ENCODE measurements at places on chromosomes 12 and 14.

DNA sequence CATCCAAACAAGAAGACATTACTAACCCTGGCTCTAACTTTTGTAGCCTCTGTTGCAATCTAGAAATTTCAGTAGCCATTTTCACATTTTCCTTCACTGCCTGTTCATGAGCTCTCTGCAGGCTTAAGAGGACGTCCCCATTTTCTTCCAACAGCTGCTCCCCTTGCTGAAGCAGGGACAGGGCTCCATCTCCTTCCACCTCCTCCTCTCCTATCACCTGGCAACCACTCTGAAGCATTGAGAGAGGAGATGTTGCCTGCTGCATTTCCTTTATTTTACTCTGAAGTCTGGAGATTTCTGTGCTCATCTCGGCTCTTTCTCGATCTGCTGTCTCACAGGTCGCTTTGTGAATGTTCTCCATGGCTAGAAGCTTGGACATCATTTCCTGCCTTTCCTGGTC lies 73.3 kb downstream of the NIN start:
- DNase-seq: no peak

GRCh38 chr14:30118992-30119640 lies 191.5 kb upstream of the PRKD1 start:
- no peak for DNase-seq

DNA sequence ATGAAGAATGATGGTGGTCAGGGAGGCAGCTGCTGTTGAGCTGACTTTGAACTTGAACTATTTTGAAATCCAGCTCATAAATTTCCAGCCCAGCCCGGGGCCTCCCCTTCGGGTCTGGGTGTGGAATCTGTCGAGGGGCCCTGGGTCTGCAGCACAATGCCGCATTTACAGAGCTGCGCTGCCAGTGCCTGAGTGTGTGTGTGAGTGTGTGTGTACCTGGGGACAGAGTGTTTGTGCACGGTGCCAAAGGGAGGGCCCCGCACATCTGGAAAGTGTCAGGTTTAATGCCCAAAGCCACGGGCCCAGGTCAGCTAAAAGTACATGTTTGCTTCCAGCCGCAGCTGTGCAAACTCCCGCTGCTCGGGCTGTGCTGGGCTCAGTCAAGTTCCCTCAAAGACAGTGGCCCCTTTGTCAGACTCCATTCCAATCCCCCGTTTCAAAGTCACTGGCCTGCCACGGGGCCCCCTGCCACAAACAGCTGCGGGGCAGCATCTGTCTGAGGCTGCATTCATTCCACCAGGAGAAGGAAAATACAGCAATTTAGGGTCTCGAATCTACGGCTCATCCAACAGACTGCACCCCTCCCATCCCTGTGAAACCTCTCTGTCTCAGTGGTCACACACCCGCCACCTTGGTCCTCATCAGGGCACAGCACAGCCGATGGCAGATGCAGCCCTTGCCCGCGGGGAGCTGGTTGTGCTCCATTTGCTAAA lies 16.3 kb upstream of the RFLNA start:
- DNase-seq: no peak

DNA sequence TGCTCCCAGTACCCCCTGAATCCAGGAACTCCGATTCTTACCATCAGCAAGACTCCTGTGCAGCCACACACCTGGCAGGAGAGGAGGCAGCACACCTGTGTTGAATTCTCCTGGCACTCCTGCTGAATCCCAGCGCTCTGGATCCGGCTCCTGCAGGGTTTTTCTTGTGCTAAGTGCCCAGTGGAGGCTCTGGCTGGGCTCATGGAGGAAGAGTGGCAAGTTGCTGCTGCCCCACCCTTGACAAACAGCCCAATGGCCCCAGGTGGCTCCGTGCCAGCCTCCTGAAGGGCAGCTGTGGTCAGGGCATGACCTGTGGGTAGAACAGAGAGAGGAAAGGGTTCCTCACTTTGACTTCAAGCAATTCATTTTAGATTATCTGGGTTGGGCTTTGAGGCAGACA lies 20.0 kb downstream of the CRACR2A start:
- no peak for DNase-seq

- no peak for DNase-seq
Observed at GRCh38 chr12:130523863-130524614, 186.4 kb downstream of the PIWIL1 start.

GRCh38 chr12:32765906-32766305 lies 10.2 kb upstream of the YARS2 start:
- DNase-seq: no peak

- DNase-seq: no peak
Observed at GRCh38 chr12:8031872-8032241, 659 bp upstream of the FOXJ2 start.

GRCh38 chr12:27551172-27551840 lies 27.3 kb downstream of the PPFIBP1 start:
- no peak for DNase-seq

- DNase-seq: no peak
Observed at GRCh38 chr14:50656776-50657175, 11.3 kb downstream of the SAV1 start.

GRCh38 chr14:68551045-68551683 lies 241.7 kb downstream of the ZFP36L1 start:
- DNase-seq: no peak

- DNase-seq: no peak
Observed at GRCh38 chr14:36438883-36439282, 81.1 kb downstream of the NKX2-1 start.

DNA sequence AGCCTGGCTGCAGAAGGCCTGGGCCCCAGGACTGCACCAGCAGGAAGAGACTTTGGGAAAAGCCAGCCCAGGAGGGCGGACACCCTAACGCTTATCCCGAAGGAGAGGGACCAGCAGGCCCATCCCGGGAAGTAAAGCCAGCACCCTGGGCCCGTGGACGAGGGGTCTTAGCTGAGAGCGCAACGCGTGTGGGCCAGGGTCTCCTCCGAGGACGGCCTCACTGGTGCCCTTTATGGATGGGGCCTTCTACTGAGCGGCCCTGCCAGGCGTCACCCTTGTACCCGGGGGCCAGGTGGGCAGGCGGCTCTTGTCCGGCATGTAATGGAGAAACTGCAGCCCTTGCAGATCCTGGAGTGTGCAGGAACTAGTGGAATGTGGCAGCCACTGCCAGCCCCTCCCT lies 14.1 kb downstream of the TEDC1 start:
- DNase-seq: no peak

DNA sequence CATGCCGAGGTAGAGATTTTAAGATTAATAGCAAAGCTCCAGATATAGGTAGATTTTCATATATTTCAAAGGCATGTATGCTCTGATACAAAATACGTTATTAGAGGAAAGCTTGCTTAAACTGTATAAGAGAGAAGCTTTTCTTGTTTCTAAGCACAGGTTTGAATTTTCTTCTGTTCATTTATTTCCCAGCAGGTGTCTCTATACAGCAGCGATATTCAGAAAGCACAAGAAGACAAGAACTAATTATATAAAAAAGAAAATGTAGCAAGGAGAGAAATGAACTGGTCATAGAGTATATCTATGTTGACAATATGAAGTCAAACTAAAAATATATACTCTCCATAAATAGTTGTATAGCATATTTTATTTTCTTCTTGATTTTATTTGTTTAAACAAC lies 307.4 kb upstream of the NOVA1 start:
- no peak for DNase-seq

DNA sequence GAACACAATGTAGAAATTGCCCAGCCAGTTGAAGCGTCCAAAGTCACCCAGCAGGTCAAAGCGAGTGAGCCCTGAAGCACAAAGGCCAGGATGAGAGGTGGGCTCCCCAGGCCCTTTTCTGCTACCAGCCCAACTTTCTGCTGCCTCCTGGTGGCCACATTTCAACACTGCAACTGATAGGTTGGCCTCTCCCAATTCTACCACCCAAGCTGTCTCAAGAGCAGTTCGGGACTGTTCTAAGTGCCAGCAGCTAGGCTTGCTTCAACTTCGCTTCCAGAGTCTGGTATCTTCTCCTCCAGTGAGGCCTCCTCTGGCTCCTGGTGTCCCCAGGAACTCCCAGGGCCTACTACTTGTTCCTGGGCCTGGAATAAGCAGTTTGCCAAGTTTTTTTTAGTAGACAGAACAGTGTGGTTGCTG lies 3.4 kb upstream of the DHH start:
- DNase-seq: peak; percentile 29

DNA sequence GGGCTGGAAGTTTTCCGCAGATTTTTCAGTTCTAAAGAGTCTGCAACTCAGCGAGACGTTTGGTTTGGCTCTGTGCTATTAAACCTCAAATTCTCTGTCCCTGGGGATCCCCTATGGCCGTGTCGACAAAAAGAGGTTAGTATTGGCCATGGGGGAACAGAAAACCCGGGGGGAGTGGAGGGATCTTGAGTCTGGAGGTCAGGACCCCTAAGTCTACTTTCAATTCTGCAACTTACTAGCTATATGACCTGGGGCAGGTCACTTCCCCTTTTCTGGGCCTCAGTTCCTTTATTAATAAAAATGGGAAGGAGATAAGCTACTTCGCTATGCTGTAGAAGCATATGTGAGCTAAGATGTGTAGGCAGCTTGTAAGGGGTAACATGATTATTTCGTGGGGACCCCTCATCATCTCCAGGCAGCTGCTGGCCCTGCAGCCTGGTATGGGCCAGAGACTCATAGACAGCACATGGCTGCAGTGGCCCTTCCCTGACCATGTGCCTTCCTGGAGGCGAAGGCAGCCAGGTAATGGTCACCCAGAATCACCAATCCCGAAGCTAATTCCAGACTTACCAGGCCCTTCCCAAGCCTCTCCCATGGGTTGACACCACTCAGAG lies 8.6 kb downstream of the ASB2 start:
- DNase-seq: no peak

- no peak for DNase-seq
Observed at GRCh38 chr14:58376791-58377190, 18.9 kb upstream of the TOMM20L start.

GRCh38 chr12:100797246-100797645 lies 2.7 kb downstream of the ANO4 start:
- no peak for DNase-seq

DNA sequence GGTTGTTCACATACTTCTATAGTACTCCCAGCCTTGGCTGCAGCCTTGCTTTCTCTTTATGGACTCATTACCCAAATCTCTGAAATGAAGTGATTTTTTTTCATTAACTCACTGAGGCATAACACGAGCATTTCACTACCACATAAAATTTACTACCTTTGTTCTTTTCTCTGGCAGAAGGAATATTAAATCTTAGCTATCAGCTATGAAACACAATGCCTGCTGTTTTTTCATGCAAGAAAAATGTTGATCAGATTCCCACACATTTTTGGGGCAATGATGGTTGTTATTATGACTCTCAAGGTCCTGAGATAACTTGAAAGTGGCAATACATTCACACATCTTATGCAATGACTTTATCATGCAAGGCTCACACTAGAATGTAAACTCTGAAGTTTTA lies 225.3 kb upstream of the ATP2B1 start:
- no peak for DNase-seq

- no peak for DNase-seq
Observed at GRCh38 chr12:99092100-99092851, 447.2 kb downstream of the APAF1 start.

DNA sequence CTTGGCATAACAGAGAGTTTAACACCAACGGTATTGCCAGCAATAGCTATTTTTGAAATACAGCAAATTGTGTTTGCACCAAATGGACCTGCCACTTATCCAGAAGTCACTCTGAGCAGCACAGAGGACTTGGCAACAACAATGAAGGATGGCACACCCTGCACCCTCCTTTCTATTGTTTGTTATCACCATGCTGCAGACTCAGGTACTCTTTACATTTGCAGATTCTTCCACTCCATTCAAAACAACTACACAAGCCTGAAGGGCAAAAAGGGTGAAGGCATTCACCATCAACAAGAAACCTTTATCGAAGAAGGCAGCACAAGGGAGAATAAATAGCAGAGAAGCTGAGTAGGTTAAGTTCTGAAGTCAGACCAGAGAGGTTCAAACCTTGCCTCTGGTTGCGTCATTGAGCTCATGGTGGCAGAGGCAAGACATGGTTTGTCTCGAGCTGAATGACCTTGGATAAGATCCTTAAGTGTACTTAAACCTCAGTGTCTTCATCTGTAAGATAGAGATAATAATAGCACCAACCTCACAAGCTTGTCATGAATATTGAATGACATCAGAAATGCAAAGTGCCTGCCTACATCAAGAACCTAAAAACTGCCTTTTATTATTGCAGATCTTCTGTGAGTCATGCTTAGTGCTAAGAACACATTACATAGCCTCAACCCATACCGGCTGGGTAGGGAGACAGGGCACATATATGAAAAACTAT lies 1.4 kb upstream of the ACSM4 start:
- DNase-seq: no peak

GRCh38 chr14:94029265-94029664 lies 3.1 kb downstream of the OTUB2 start:
- DNase-seq: no peak

- no peak for DNase-seq
Observed at GRCh38 chr12:57585156-57585555, 5.8 kb upstream of the PIP4K2C start.

Data from T-helper 22 cell (primary cell).